ENCODE measurements at places on chromosomes 12 and 14. TPM values are rescaled to one million over a fixed set of nuclear protein-coding genes. Genes with fewer than 3 reads are reported as not detected.

Gene CLEC9A
- total RNA-seq = not detected

Gene TAS2R8
- not detected for total RNA-seq

Gene FAM222A
- 0.32 TPM for total RNA-seq

Gene PGAM5
- 82.5 TPM for total RNA-seq

Gene PMCH
- total RNA-seq = 0.61 TPM

Gene ZNF740
- total RNA-seq = 12.7 TPM

Gene HCAR1
- total RNA-seq = not detected

Gene CARMIL3
- not detected for total RNA-seq

Gene SLC4A8
- 1.6 TPM for total RNA-seq

Gene AP4S1
- 4.5 TPM for total RNA-seq

Gene GLIPR1L1
- not detected for total RNA-seq

Gene SDR9C7
- total RNA-seq = not detected

Gene ARHGEF25
- 8.1 TPM for total RNA-seq

Gene SIX6
- total RNA-seq = not detected

Gene TRPV4
- total RNA-seq = 0.61 TPM

Gene GALNT9
- 0.76 TPM for total RNA-seq

Gene KRT71
- not detected for total RNA-seq

Gene CCDC85C
- 15.9 TPM for total RNA-seq

Gene KLHL33
- total RNA-seq = not detected

Gene LRRC10
- total RNA-seq = not detected

Gene ZBTB39
- 6.8 TPM for total RNA-seq

Gene SPRYD3
- total RNA-seq = 18.5 TPM

Gene TPPP2
- total RNA-seq = not detected

Gene GLIPR1
- 36.9 TPM for total RNA-seq

Gene OTUB2
- 0.97 TPM for total RNA-seq

Gene ZBTB42
- total RNA-seq = 5.8 TPM

Gene NTS
- total RNA-seq = under 0.01 TPM

Gene STXBP6
- total RNA-seq = not detected

Gene ESRRB
- total RNA-seq = not detected

Gene P2RX7
- 0.65 TPM for total RNA-seq

Gene SENP1
- 14.3 TPM for total RNA-seq

Gene OR4E2
- not detected for total RNA-seq

Gene GYS2
- total RNA-seq = not detected

Gene KIF26A
- total RNA-seq = 4.4 TPM

Gene GZMB
- not detected for total RNA-seq

Gene NEUROD4
- not detected for total RNA-seq

Gene SLC35F4
- total RNA-seq = not detected

Gene WNT1
- not detected for total RNA-seq

Gene AVPR1A
- not detected for total RNA-seq

Gene ISM2
- under 0.01 TPM for total RNA-seq

Gene TGM1
- 0.91 TPM for total RNA-seq

Gene GALNT16
- 0.30 TPM for total RNA-seq

Gene TXNRD1
- total RNA-seq = 408 TPM

Gene FAM161B
- 1.9 TPM for total RNA-seq

Gene SYCP3
- total RNA-seq = 0.30 TPM

Gene BDKRB2
- total RNA-seq = 0.97 TPM

Gene KCNA1
- not detected for total RNA-seq

Gene MIP
- not detected for total RNA-seq

Gene PRH2
- total RNA-seq = not detected

Gene MYO1H
- total RNA-seq = not detected

Gene SLC25A47
- total RNA-seq = not detected

Gene ERP27
- total RNA-seq = 0.32 TPM

Gene MMP19
- 0.32 TPM for total RNA-seq

Gene POTEG
- not detected for total RNA-seq
